Stimulated activated CD8-positive, alpha-beta memory T cell treated with anti-CD3 and anti-CD28 coated beads, Interleukin-2, amount 100 ng/mL, for 48 hours (primary cell): ENCODE measurements at places on chromosomes 11 and 22.
A peak's percentile ranks its signal among the peaks of the same experiment; 100 is the strongest.

- DNase-seq = no peak
Observed at GRCh38 chr11:67304511-67305113, 1.3 kb downstream of the SSH3 start.

- no peak for DNase-seq
Observed at GRCh38 chr11:119952441-119952840, 185.5 kb downstream of the TRIM29 start.

DNA sequence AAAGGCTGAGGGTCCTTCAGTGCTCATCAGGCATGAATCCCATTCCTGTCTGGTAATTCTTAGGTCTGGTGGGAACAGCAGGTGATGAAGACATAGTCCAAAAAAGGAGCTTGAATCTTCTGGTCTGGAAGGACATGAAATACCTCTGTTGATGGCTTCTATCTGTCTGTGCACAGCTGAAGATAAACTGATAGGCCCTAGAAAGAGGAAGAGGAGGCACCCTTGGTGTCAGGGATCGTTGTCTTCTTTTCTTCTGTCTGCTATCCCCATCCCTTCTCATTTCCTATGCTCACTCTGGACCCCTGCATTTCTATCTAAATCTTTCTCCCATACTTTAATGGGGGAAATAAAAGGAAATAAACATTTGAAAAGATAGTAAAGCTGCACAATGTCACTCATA is 9.4 kb downstream of the AGBL2 start:
- DNase-seq = no peak

GRCh38 chr11:134537296-134537695 is 125.3 kb upstream of the B3GAT1 start:
- DNase-seq = no peak

DNA sequence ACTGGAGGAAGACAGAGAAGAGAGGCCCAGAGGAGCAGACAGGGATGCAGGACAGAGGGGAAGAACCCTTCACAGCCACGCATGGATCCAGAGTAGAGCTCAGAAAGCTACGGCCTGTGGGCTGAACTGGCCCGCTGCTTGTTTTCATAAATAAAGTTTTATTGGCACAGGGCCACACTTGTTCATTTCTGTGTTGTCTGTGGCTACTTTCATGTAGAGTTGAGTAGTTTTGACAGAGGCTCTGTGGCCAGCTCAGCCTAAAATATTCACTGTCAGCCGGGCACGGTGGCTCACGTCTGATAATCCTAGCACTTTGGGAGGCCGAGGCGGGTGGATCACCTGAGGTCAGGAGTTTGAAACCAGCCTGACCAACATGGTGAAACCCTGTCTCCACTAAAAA is 26.2 kb upstream of the GAL start:
- no peak for DNase-seq

DNA sequence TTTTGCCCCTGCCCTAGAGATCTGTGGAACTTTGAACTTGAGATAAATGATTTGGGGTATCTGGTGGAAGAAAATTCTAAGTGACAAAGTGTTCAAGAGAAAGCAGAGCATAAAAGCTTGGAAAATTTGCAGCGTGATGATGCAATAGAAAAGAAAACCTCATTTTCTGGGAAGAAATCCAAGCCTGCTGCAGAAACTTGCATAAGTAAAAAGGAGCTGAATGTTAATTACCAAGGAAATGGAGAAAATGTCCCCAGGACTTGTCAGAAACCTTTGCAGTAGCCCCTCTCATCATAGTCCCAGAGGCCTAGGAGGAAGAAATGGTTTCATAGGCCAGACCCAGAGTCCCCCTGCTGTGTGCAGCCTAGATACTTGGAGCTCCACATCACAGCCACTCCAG is 686.9 kb downstream of the FAM181B start:
- DNase-seq = no peak

DNA sequence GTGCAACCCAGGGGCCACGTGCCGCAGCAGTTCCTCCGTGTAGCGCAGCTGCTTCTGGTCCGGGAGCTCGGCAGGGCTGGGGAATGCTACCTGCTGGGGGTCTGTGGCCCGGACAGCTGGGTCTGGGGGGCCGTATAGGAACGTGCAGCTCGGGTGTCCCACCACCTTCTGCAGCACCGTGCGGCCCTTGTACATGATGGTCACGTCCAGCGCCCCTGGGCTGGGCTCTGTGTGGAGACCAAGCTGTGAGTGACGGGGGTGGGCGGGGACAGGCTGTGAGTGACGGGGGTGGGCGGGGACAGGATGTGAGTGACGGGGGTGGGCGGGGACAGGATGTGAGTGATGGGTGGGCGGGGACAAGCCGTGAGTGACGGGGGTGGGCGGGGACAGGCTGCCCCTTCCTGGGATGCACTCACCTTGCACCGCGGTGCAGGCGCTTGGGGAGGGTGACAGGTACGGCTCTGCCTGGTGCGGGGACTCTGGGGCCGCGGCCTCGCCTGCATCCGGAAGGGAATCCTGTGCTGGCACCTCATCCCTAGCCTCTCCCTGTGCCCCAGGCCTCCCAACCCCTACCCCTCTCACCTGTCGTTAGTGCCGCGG is 2.3 kb downstream of the IRF7 start:
- DNase-seq = peak; percentile 73

- no peak for DNase-seq
Observed at GRCh38 chr22:44151676-44152075, 29.0 kb upstream of the PARVG start.

DNA sequence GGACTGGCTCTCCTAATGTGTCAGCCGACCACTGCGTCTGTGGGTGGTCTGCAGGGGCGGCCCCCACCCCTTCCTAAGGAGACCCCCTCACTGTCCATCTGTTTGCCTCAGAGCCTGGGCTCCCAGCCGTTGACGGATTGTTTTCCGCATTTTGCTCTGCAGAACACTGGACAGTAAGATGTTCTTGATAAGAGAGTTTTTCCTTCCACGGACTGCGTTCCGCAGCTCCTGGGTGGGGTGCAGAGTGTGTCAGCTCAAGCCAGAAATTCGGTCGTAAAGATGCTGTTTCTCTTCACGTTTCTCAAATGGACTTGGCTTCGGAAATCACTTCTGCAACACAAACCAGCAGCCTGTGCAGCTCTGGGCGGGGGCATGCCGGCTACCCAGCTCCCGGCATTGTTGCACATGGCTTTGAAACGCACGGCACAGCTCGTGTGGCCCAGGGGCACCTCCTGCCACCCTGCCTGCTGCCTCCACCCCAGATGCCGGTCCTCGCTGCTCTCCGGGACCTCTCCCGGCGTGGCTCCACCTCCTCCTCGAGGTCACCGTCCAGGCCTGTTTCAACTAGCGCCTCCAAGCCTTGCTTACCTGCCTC is 2.9 kb upstream of the MRGPRG start:
- no peak for DNase-seq

DNA sequence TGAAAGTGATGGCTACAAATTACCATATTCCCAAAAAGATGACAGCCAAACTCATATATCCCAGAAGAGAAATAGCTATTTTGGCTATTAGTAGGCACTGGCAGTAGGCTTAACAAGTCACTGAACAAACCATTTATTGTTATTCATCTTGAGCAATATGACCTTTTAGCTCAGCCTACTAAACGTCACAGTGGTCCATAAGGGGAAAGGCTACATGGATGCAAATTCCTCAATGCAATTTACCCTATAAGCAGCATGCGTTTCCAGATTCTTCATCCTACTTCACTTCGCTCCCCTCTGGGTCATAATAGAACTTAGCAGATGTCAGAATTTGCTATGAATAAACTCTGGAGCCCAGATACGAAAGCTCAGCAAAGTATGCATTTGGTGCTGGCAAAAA is 114.0 kb downstream of the SIK3 start:
- no peak for DNase-seq

GRCh38 chr11:112650527-112650926 is 310.7 kb upstream of the NCAM1 start:
- no peak for DNase-seq

- no peak for DNase-seq
Observed at GRCh38 chr11:62599901-62600300, 1.8 kb downstream of the MTA2 start.

- no peak for DNase-seq
Observed at GRCh38 chr22:26956371-26956770, 299.0 kb downstream of the MIAT start.

DNA sequence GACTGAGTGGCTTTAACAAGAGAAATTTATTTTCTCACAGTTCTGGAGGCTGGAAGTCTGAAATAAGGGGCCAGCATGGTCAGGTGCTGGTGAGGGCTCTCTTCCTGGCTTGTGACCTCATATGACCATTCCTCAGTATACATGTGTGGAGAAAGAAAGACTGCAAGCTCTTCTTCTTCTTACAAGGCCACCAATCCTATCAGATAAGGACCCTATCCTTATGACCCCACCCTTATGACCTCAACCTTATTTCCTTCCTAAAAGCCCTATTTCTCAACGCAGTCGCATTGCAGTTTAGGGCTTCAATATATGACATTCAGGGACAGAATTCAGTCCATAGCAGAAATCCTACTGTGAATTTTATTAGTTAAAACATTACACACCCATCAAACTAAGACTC is 124.4 kb upstream of the RAG2 start:
- DNase-seq = no peak

DNA sequence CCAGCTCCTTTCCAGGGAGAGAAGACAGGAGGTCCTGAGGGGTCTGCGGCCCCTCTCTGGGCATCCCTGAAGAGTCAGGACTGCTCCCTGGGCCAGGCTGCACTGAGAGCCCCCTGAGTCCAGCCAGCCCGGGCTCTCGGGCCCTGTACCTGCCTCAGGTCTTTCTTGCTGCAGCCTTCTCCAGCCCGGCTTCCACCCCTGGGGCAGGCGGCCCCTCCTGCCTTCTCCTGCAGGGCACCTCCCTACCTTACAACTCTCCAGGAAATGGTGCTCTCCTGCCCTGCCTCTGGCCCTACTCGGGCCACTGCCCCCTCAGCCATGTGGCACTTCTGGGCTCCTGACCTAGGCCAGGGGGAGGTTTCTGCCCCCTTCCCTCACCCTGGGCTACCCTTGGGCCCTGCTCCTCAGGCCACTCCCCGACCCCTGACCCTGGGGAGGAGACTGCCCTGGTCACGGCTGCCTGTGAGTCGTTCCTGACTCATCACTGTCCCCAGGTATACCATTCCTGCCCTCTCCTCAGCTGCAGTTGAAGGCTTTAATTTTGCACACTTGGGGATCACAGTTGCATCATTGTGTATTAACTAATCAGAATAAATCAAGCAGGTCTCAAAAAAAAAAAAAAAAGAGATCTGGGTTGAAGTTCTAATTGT is 251.1 kb downstream of the NXPE2 start:
- no peak for DNase-seq

DNA sequence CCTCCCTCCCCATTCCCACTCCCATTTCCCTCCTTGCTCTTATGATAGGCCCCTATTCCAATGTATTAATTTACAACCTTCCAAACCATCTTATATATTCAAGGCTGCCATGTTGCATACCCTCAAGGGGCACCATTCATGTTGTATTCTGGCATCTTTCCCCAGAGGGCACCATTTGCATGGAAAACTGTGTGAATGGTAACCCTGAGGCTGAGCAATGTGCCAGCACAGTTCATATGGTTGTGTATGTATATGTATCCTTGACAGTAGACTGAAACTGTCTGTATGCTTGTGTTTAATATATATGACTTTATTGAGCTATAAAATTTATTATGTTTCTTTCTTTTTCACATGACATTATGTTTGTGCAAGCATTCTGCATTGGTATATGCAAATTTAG is 7.3 kb downstream of the RASSF10 start:
- DNase-seq = no peak
